ENCODE measurements at places on chromosomes 2 and 18.
A peak's percentile ranks its signal among the peaks of the same experiment; 100 is the strongest.

- no peak for DNase-seq
Observed at GRCh38 chr18:63225434-63225833, 94.1 kb downstream of the BCL2 start.

DNA sequence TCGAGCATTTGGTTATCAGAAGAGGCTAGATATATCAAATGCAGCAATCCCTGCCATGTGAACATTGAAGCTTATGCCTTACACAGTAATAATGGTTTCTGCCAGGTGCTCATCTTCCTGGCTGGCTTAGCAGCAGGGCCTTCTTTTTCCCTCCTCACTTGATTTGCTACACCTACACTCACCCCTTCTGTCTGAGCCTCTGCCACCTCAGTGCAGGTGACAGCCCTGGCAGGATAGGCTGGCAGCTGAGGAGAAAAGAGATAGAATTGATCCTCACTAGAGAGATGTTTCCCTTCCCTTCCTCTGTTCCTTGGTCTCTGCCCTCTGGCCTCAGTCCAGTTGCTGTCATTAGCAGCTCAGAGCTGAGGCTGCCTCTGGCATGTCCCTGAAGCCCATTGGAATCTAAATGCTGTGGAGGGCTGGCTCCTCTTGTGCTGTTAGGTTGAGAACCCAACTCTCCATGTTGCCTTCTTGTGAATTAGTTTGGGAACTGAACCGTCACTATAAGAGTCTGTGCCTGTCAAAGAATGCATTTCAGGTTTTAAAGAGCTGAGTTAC, 18.2 kb downstream of the MPHOSPH10 start:
- no peak for DNase-seq

DNA sequence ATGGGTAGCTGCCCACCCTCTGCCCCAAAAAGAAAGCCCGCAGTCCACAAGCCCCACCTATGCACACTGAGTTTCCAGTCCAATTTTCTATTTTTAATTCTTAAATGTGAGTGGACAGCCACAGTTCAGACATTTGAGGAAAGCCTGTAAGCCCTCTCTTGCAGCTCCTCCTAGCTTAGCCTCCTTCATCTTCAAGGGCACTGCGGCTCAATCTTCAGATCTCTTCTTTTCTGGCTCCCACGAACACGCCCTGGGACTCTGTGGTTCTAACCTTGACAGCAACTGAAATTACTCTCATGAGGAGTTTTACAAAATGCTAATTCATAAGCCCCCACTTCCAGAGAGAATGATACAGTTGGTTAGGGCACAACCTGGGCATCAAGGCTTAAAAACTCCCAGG, 144.0 kb downstream of the MSH2 start:
- DNase-seq: no peak

GRCh38 chr2:16204886-16205620, 264.7 kb downstream of the MYCN start:
- no peak for DNase-seq

GRCh38 chr2:67416136-67416535, 19.0 kb downstream of the ETAA1 start:
- DNase-seq: no peak

GRCh38 chr2:26521913-26522180, 43.9 kb upstream of the OTOF start:
- no peak for DNase-seq

DNA sequence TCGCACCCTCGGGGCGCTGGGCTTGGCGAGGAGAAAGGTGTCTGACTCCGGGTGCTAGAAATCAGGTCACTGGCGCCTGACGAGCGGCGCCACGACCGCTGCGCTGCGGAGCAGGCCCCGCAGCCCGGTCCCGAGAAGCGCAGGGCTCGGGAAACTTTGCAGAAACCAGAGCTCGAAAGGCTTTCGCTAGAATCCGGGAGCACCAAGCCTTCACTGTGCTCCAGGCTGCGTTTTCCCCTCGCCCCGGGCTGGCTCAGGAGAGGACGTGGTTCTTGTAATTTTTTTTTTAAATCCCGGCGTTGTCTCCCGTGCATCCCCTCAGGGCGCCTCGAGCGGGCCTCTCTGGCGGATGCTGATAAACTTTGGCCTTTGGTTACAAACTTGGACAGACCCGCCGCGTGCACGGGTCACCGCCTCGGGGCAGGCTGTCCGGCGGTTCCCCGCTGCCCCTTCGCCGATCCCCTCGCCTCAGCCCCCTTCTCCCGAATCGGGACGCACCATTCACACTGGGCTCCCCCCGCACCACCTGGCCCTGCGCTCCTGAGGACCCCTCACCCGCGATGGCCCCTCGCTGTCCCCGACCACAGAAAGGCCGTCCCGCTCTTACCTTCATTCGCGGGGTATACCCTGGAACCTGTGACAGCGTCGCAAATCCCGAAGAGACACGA, 419 bp downstream of the EPHA4 start:
- DNase-seq: peak; percentile 31

DNA sequence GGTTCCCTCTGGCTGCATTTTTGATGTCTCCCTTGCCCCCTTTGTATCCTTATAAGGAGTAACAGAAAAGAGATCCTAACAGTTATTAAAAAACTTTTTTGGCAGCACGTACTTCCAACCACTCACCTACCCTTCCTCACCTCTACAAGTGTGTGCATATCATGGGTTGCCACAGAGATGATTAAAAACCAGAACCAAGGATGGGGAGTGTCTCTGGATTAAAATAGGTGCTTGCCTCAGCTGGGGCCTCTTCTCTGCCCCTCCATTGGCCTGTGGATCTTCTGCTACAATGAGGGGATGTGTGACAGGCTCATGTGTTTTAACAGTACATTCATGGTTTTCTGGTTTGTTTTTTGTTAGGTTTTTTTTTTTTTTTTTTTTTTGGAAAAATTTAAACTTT, 160.8 kb downstream of the FHOD3 start:
- DNase-seq: no peak

- DNase-seq: no peak
Observed at GRCh38 chr2:11579867-11580659, 46.2 kb downstream of the GREB1 start.

GRCh38 chr2:15577071-15577735, 14.5 kb upstream of the DDX1 start:
- peak; percentile 82 for DNase-seq

GRCh38 chr18:56268952-56269351, 369.4 kb downstream of the TXNL1 start:
- no peak for DNase-seq

DNA sequence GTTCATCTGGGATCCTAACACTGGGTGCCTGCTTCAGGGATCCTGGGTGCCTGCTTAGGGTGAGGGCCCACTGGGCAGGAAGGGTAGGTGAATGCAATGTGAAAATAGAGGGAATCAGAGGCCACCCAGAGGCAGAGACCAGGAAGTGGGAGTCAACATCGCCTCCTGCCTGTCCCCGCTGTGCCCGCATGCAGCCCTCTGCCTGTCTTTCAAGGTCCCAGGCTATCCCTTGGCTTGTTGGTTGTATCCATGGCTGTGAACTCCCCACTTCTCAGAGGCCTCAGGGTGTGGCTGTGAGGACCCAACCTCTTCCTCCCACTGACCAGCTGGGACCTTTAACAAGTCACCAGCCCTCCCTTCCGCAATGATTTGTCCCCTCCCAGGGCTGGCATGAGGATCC, 26.5 kb downstream of the PSD4 start:
- DNase-seq: no peak

GRCh38 chr18:80022613-80023012, 11.6 kb upstream of the RBFA start:
- no peak for DNase-seq

DNA sequence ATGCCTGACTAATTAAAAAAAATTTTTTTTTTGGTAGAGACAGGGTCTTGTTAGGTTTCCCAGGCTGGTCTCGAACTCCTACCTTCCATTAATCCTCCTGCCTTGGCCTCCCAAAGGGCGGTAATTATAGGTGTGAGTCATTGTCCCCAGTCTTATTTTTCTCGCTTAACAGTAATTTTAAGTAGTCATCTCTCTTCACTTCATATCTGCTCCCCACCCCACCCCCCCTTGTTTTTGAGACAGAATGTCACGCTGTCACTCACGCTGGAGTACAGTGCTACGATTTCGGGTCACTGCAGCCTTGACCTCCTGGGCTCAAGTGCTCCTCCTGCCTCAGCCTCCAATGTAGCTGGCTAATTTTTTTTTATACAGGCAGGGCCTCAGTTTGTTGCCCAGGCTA, 27.7 kb downstream of the RAB10 start:
- DNase-seq: no peak

- DNase-seq: peak; percentile 24
Observed at GRCh38 chr18:48777026-48777743, 173.6 kb downstream of the SMAD7 start.

DNA sequence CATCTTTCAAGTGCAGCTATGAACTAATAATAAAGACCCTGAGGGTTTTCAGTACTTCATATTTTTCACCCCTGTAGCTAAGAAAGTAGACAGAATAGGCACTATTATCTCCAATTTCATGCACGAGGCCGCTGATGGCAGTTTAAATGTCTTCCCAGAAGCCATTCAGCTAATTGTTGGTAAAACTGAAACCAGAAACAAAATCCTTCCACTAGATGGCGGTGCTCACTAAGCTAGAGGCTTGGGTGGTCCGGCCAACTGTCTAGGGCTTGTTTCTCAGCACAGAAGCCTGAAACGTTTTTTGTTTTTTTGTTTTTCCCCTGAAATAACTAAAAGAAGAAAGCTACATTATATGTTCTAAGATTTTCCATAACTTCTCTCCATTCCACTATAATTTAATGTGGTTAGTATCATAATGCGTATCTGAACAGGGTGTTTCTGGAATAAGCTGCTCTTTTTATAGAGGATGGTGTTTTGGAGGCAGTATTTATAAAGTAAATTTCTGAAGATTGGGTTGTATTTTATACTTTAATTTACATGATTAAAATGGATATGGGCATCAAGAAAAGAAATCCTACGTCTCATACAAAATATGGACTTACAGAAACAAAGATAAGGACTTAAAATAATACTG, 159.4 kb downstream of the PIK3C3 start:
- DNase-seq: peak; percentile 71

GRCh38 chr2:142741764-142742269, 135.6 kb upstream of the KYNU start:
- no peak for DNase-seq

DNA sequence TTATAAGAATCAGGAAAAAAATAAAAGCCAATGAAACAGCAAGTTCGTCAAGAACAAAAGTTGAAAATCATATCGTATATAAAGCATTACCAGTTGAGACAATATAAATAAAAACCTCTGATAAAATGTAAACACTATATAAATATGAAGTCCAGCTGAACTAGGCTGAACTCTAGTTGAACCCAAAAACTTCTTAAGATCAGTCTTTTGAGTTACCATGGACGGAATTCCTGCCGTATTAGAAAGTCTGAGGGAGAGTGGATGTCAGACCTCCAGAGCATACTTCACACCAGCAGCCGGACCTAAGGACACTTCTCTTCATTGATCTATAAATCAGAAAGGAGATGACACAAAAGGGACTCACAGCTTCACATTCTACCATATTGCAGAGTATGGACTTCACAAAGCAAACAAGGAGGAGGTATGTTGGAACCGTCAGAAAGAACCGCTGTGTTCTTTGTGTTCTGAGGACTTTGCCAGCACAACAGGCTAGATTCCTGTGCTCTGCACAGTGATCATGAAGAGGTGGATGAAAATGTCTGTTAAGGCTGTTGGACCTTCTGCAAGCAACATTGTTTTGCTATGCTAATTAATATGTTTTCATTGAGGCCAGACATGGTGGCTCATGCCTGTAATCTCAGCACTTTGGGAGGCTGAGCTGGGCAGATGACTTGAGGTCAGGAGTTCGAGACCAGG, 67.2 kb upstream of the SP5 start:
- DNase-seq: no peak

DNA sequence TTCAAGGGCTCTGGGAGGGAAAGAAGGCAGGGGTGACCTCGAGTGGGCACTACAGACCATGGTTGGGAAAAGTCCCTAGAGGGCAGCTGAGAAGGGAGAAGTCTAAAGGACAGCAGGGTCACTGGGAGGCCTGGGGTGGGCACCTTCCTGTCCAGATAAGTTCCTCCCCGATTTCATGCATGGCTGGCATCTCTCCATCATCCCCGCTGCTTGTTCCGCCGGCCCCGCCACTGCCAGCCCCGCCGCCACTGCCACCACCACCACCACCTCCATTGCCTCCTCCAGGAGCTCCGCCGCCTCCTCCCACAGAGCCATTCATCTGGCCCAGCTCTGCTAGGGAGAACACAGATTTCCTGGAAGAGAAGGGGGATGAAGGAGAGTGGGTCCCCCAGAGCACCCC, 53.6 kb downstream of the MTHFD2 start:
- no peak for DNase-seq

- peak; percentile 58 for DNase-seq
Observed at GRCh38 chr2:88671786-88672427, 19.6 kb upstream of the RPIA start.

DNA sequence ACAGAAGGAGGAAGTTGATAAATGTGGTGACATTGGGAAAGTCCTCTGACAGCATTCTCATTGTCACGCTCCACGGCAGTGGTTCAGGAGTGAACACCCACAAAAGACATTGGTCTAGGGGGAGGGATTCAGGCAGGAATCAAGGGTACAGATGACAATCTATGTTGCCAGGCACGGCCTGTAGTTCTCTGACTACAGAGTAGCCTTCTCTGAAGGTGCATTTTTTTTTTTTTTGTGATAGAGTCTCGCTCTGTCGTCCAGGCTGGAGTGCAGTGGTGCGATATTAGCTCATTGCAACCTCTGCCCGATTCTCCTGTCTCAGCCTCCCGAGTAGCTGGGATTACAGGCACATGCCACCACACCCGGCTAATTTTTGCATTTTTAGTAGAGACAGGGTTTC, 7.4 kb upstream of the MOB1A start:
- DNase-seq: no peak

GRCh38 chr2:45834372-45834771, 182.9 kb downstream of the PRKCE start:
- no peak for DNase-seq

DNA sequence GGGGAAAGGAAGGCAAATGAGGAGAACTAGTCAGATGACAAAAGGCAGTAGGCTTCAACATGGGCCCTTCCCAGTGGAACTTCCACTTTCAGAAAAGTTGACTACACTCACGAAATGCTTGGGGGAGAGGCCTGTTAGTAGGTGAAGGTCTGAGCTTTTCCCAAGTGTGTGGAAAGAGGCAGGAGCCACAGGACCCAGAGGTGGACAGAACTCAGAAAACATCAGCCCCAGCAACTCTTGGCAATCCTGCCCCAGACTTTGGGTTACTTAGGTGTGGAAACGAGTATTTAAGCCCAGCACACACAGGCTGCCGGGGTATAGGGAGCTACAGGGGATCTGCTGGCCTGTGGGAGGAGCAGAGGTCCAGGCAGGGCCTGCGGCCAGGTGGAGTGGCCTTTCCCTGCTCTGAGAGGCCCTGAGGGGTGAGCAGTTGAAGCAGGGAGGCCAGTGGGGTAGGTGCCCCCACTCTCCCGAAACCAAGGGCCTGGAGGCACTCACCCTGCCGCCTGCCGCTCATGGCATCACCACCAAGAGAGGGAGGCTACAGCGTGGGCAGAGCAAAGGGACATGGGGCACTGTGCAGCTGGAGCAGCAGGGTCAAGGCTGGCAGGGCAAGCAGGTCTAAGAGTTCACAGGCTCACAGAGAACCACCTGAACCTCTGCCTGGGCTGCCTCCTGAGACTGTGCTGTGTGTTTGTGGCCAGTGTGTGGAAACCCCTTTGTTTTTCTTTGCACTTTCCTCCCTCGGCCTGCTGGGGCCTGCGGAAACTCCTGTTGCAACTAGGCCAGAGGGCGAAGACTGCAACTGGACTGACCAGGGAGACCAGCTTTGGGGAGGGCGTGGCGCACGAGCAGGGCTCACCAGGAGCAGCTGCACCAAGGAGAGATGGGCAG, 130.7 kb upstream of the SERTAD2 start:
- no peak for DNase-seq

Measured in A172 (cell line).